Activated CD4-positive, alpha-beta memory T cell treated with anti-CD3 and anti-CD28 coated beads, Interleukin-2, amount 10 ng/mL, durations not matched to agents 7 days and 5 days (primary cell): ENCODE measurements at places on chromosomes 3 and 15.

- no peak overlapping the region for H3K27ac ChIP-seq
- no peak for DNase-seq
- H3K27me3 ChIP-seq, result no peaks in the 10 kb centered on the region
- H3K4me3 ChIP-seq, result no peak overlapping the region
- H3K4me1 ChIP-seq, result no peaks in the 10 kb centered on the region
- H3K36me3 ChIP-seq, result no peaks in the 10 kb centered on the region
Observed at GRCh38 chr3:82568776-82569338, 807.4 kb upstream of the GBE1 start.

- H3K36me3 ChIP-seq, result no peaks in the 10 kb centered on the region
- H3K27me3 ChIP-seq, result no peaks in the 10 kb centered on the region
- no peak overlapping the region for H3K4me3 ChIP-seq
Observed at GRCh38 chr3:105499961-105500360, 133.3 kb downstream of the ALCAM start.

DNA sequence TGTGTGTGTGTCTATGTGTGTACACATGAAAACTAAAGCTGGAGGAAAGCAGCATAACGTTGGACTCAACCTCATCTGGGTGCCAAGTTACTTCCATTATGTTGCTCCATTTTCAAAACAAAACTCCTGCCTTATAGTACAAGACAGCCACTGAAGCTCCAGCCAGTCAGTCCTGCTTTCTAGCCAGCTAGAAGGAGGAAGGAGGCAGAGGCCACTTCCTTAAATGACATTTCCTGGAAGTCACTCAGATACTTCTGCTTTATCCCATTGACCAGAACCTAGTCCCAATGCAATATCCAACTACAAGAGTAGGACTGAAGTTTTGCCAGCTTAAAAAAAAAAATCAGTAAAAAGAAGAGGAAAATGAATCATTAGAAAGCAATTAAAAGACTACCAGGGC is 31.7 kb downstream of the CADPS start:
- H3K4me1 ChIP-seq, result no peaks in the 10 kb centered on the region
- no peaks in the 10 kb centered on the region for H3K36me3 ChIP-seq
- no peak for DNase-seq
- no peak overlapping the region for H3K27ac ChIP-seq
- H3K27me3 ChIP-seq, result no peaks in the 10 kb centered on the region
- H3K4me3 ChIP-seq, result no peak overlapping the region

DNA sequence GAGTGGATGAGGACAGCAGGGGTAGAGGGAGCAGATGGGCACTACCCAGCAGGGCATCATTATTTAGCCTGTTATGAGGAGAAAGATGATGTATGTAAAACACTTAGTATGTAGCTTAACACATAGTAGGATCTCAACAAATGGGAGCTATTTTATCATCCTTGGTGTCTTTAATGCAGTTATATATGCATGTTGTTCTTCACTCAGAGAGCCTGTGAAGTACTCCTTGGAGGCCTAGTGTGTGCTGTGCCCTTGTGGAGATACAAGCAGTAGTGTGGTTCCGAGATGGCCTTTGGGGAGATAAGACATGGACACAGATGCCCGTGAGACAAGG is 124.2 kb downstream of the LIPC start:
- H3K27me3 ChIP-seq, result peaks cover 22% of the 10 kb centered on the region
- DNase-seq, result no peak
- H3K4me3 ChIP-seq, result no peak overlapping the region
- peaks cover 11% of the 10 kb centered on the region for H3K4me1 ChIP-seq
- no peaks in the 10 kb centered on the region for H3K36me3 ChIP-seq
- no peak overlapping the region for H3K27ac ChIP-seq

DNA sequence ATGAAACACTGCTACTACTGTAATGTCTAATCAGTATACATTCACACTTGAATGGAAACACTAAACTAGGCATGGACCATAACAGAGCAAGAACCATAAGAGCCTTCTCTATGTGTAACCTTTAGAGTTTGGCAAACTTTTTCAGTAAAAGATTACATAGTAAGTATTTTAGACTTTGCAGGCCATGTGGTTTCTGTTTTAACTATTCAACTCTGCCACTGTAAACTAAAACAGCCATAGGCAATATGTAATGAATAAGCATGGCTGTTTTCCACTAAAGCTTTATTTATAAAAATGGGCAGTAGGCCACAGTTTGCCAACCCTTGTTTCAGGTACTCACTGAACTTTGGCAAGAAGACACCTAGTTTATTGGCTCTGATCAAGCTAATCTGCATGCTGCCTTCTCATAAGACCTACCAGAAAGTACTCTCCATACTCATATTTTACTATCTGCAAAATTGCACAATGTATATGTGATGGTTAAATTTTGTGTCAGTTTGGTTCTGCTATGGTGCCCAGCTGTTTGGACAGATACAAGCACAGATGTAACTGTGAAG is 46.0 kb downstream of the UACA start:
- peaks cover 12% of the 10 kb centered on the region for H3K27me3 ChIP-seq
- H3K27ac ChIP-seq, result no peak overlapping the region
- no peak overlapping the region for H3K4me3 ChIP-seq
- no peaks in the 10 kb centered on the region for H3K4me1 ChIP-seq

DNA sequence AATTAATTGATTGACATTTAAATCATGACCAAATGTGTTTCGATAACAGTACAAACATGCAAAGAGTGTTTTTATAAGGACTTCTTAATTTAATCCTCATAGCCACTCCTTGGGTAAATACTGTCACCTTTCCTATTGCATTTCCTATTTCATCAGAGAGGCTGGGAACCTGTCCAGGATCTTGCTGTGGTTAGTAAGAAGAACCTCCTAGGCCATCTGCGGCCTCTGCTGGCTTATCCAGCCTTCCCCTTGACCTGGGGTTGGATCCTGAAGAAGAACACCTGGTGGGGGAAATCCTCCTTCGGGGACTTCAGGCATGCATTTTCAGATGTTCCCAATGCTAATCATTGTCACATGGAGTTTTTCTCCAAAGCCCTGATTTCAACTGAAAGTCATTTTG is 25.5 kb downstream of the GLDN start:
- no peak overlapping the region for H3K27ac ChIP-seq
- no peak overlapping the region for H3K4me3 ChIP-seq
- no peak for DNase-seq
- no peaks in the 10 kb centered on the region for H3K4me1 ChIP-seq

- peaks cover 16% of the 10 kb centered on the region for H3K4me1 ChIP-seq
- H3K4me3 ChIP-seq, result no peak overlapping the region
- peaks cover 15% of the 10 kb centered on the region for H3K36me3 ChIP-seq
Observed at GRCh38 chr3:60000311-60001105, 950.7 kb upstream of the CFAP20DC start.

DNA sequence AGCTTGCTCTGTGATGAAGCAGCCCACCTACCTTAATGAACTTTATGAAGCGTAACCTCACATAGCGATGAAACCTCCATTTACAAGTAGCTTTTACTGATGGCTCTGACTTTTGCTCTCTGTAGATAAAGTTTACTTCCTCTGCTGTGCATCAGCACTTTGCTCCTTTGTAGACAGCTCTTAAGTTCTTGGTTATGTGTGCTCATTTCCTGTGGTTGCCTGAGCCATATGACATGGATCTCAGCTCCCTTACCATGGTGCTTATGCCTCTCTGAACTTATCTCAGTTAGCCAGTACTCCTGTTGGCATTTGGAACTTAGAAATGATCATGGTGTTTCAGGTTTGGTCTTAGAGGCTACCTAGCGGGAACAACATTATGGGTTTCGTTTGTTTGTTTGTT is 7.8 kb downstream of the MFSD1 start:
- no peak overlapping the region for H3K4me3 ChIP-seq
- H3K36me3 ChIP-seq, result peaks cover 50% of the 10 kb centered on the region
- H3K4me1 ChIP-seq, result peaks cover 22% of the 10 kb centered on the region
- no peaks in the 10 kb centered on the region for H3K27me3 ChIP-seq
- H3K27ac ChIP-seq, result peak overlapping the region; percentile 77

GRCh38 chr15:69994429-69995205 is 103.1 kb downstream of the TLE3 start:
- H3K4me1 ChIP-seq, result no peaks in the 10 kb centered on the region
- H3K27me3 ChIP-seq, result peaks cover 13% of the 10 kb centered on the region
- no peak for DNase-seq
- H3K36me3 ChIP-seq, result no peaks in the 10 kb centered on the region
- H3K4me3 ChIP-seq, result no peak overlapping the region

DNA sequence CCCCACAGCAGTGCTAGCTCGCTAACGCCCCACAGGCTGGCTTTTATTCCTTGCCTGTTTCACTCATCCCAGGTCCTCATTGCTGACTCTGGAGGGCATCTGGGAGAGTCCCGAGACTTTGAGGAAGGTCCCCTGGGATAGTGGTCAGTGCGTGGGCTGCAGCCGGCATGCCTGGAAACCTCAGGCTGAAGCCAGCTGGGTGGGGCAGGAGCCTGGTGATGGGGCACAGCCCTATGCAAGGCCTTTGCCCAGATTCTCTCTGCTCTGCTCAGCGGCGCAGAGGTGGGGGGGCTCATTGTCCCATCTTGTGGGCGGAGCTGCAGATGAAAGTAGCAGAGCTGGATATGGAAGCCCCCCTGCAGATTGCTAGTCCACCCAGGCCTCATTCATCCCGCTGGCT is 55.7 kb upstream of the SMAD6 start:
- DNase-seq, result no peak
- no peak overlapping the region for H3K4me3 ChIP-seq
- H3K27ac ChIP-seq, result no peak overlapping the region
- no peaks in the 10 kb centered on the region for H3K27me3 ChIP-seq
- H3K36me3 ChIP-seq, result no peaks in the 10 kb centered on the region

DNA sequence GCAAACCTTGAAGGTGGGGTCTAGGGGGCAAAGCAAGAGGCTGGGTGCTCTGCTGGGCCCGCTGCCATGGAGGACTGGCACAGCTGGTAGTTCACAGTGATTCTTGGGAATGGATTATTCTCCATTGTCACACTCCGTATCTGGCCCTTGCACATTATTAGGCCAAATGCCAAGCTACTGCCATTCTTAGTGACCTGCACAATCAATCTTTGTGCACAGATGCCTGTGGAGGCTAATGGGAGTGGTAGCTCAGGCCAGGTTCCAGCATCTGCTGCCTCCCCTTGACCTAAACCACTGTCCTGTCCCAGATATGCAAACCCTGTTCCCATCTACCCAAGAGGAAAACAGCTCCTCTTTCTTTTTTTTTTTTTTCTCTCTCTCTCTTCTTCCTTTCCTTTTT is 67.5 kb downstream of the TIPARP start:
- H3K27me3 ChIP-seq, result no peaks in the 10 kb centered on the region
- H3K36me3 ChIP-seq, result peaks cover 4% of the 10 kb centered on the region
- no peaks in the 10 kb centered on the region for H3K4me1 ChIP-seq
- no peak overlapping the region for H3K27ac ChIP-seq

DNA sequence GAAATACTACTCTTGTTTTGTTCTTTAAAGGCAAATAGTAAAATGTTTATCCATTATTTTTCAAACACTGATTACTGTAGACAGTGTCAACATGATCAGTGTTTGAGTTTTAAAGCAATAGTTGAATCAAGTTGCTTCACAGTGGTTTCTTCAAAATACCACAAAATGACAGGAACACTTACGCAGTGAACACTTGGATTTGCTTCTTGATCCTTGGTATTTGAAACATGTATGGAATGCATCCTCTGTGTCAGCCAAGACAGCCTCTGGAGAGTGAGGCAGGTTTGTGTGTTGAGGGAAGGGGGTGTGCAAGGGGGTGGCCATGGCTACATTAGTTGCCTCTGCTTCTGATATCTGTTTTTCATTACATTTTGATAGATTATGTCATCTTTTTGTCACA is 413.0 kb downstream of the RBMS3 start:
- H3K36me3 ChIP-seq, result no peaks in the 10 kb centered on the region
- peaks cover 2% of the 10 kb centered on the region for H3K27me3 ChIP-seq
- DNase-seq, result no peak
- no peak overlapping the region for H3K4me3 ChIP-seq

DNA sequence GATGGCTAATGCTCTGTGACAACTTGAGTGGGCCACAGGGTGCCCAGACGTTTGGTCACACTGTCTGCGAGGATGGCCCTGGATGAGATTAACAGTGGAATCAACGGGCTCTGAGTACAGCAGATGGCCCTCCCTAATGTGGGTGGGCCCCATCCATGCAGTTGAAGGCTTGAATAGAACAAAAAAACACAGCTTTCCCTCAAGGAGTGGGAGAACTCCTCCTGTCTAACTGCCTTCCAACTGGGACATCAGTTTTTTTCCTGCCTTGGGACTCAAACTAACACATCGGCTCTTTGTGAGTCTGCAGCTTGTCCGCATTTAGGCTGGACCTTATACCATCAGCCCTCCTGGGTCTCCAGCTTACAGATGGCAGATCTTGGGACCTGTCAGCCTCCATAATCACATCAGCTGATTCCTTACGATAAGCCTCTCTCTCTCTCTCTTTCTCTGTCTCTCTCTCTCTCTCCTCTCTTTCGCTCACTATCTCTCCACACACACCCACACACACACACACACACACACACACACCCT is 20.8 kb downstream of the FAM174B start:
- H3K27me3 ChIP-seq, result peaks cover 6% of the 10 kb centered on the region
- H3K36me3 ChIP-seq, result no peaks in the 10 kb centered on the region
- no peak overlapping the region for H3K4me3 ChIP-seq
- no peak overlapping the region for H3K27ac ChIP-seq
- peaks cover 6% of the 10 kb centered on the region for H3K4me1 ChIP-seq

DNA sequence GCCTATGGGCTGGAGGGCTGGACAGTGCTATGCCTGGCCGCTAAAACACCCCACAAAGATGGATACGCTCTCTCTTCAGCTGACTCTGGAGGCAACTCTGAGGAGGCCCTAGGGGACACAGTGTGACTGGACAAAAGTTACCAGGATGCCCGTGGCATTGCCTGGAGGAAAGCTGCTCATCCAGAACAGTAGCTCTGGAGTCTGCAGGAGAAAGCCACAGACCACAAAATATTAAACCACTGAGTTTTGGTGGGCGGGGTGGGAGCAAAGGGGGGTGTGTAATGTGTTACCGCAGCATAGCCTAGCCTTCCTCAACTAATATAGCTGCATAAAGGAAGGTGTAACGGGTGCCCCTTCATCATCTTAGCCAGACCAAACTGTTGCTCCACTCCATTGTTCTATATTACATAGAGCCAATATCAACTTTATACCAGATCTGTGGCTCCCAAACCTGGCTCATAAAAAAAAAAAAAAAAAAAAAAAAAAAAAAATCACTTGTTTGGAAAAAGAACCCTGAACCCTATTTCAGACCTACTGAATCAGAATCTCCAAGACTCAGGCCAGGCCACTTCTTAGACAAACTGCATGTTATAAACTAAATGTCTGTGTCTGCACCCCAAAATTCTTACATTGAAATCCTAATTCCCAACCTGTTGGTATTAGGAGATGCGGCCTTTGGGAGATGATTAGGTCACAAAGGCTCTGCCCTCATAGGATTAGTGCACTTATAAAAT is 132.6 kb downstream of the TNIK start:
- no peak for DNase-seq
- peaks cover 19% of the 10 kb centered on the region for H3K4me1 ChIP-seq
- no peak overlapping the region for H3K27ac ChIP-seq
- no peak overlapping the region for H3K4me3 ChIP-seq
- no peaks in the 10 kb centered on the region for H3K27me3 ChIP-seq
- peaks cover 10% of the 10 kb centered on the region for H3K36me3 ChIP-seq
